ENCODE measurements at places on chromosomes 2 and 18.

DNA sequence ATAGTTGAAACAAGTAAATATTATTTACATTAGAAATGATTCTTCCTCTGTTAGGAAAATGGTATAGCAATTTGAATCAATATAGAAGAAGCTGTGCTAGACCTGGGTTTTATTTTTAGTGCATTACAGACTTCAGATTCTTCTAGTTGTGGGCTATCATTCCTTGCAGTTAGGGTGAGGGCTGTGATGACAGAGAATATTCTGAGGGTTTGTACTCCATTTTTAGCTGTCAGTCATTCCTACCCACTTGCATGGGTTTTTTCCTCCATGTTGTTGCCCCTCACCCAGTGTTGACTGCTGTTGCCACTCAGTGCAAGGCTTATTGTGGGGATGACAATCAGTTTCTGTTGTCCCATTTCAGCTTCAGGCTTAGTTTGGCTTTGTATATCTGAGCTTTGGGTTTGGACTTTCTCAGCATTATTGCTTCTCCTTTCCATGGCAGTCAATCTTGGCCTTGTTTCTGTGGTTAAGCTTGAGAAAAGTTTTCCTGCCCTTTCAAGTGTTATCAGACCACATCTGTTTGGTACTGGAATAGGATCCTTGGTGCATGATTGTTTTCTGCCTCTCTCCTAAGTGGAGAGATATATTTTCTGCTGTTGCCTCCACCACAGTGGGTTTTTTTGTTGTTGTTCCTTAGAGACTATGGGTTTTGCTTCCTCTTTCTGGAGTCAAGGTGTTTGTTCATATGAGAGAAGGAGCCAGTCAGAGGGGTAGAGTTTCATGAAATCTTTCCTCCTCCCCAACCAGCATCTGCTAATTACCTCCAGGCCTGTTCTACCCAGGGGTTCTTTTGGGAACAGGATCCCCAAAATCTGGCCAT is 312.7 kb upstream of the CWC22 start:
- no peak for DNase-seq

GRCh38 chr2:205119136-205119535 is 563.2 kb upstream of the NRP2 start:
- DNase-seq, result no peak

- no peak for DNase-seq
Observed at GRCh38 chr2:44744961-44745892, 196.3 kb upstream of the SIX3 start.

- no peak for DNase-seq
Observed at GRCh38 chr2:105522645-105523044, 123.8 kb upstream of the FHL2 start.

GRCh38 chr2:117557626-117558025 is 256.9 kb upstream of the DDX18 start:
- no peak for DNase-seq

DNA sequence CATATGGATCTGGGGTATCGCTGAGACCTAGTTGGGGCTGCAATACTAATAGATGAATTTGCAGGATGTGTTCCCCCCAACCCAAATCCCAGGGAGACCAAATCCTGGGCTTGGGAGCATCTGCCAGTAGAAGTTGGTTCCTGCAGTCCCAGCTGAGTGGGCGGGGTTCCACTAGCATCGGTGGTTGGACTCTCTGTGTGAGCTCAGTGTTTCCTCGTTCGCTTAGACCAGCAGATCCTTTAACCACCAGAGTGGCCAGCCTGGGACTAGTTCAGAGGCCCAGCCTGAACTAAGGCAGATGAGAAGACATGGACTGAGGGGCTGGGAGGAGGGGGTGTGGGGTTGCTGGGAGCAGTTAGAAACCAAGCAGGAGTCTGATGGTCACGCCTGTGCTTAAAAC is 40.7 kb downstream of the PCARE start:
- DNase-seq, result no peak

GRCh38 chr2:173607606-173608311 is 253.1 kb downstream of the CDCA7 start:
- DNase-seq, result no peak

DNA sequence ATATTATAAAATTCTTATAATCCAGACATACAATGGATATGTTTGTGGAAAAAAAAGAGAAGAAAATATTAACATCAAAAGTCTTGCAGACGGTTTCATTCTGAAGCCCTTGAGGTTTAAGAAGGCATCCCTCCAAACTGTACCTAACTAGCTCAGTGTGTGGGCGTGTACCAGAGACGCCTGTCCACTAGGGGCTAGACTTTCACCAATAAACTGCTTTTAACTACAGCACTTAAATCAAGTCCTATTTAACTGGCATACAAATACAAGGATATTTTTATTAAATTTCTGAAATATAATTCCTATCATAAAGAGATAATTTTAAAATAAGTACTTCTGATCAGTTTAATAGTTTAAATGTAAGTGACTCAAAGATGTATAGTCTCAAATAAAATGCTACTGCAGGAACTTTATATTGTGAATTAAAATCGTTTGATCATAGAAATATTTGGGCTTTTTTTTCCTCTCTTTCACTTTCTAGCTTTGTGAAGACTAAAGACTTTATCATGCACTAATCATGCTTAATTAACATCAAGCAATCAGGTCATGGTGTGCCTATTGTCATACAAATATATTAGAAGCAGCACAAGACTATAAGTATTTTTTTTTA is 437.7 kb downstream of the SATB2 start:
- no peak for DNase-seq

DNA sequence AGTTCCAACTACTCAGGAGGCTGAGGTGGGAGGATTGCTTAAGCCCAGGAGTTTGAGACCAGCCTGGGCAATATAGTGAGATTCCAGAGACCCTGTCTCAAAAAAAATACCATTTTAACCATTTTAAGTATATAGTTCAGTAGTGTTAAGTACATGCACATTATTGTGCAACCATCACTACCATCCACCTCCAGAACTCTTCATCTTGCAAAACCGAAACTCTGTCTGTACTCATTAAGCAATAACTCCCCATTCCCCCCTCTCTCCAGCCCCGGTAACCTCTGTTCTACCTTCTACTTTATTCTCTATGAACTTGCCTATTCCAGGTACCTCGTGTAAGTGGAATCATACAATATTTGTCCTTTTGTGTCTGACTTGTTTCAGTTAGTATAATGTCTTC is 86.4 kb downstream of the GFPT1 start:
- DNase-seq, result no peak

DNA sequence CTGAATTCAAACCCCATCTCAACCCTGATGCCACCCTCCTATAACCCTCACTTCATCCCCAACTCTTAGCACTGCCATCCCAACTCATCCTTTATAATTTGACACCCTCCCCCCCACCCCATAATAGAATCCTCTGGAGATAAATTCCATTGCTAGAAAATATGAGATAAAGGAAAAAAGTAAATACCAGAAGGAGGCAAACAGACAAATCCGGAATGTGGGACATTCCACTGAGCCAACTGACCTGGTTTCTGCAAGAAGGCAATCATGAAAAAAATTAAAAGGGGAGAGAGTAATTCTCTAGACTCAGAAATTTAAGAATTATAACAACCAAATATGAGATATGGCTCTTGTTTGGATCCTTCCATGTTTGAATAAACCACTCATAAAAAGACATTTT is 132.4 kb downstream of the CYP26B1 start:
- no peak for DNase-seq

All from stimulated activated CD4-positive, alpha-beta T cell treated with anti-CD3 and anti-CD28 coated beads, Interleukin-4, amount 100 ng/mL, for 1 hour (primary cell).